ENCODE measurements at places on chromosomes 6 and 20.
A peak's percentile ranks its signal among the peaks of the same experiment; 100 is the strongest.

- DNase-seq, result no peak
These were observed 114.0 kb downstream of the VEGFA start for GRCh38 chr6:43883847-43884651.

DNA sequence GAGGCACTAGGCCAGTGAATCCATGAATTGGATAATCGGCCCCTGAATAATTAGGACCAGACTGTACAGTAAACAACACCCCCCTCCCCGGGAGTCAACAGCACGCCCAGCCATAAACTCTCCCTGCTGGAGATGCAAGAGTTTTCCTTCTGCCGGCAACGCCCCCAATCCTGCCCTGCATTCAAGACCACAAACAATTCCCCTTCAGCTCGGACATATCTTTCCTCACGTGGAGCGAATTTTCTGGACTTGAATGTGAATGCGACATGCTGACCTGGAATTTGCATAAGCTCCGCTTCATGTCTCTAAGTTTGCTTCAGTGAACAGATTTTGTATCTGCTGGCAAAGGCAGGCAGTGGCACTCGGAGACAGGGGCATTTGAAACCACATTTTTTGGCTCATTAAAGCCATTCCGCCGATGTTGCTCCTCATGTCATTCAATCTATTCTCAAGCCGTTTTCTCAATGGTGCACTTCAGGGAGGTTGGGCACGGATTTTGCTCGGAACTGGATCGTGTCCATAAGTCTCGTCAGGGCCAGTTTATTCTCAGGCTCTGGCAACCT lies 38.0 kb upstream of the GMPR start:
- no peak for DNase-seq

DNA sequence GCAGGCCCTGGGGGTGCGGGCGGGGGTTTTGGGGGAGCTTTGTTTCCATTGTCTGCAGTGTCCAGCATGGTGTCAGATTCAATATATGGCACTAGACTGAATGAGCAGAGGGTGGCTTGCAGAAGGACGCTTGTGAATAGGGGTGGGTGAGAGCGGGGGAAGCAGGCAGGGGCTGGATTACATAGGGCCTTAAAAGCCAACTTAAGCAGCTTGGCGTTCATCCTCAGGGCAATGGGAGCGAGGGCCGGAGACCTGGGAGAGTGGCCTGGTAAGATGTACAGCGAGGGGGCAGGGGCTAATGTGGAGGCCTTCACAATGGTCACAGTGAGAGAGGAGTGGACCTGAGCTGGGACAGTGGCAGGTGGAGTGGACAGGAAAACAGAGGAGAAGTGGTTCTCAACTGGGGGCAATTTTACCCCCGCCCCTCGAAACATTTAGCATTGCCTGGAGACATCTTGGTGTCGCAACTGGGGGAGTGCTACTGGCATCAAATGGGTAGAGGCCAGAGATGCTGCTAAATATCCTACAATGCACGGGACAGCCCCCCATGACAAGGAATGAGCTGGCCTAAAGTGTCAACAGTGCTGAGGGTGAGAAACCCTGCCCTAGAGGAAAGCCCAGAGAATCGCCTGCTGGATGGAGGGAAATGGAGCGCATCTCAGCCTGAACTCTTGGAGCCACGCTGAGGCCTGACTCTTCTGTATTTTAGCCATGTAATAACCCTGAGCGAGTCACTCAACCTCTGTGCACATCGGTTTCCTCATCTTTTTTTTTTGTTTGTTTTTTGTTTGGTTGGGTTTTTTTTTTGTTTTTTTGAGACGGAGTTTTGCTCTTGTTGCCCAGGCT lies 15.1 kb upstream of the BAK1 start:
- DNase-seq, result no peak

DNA sequence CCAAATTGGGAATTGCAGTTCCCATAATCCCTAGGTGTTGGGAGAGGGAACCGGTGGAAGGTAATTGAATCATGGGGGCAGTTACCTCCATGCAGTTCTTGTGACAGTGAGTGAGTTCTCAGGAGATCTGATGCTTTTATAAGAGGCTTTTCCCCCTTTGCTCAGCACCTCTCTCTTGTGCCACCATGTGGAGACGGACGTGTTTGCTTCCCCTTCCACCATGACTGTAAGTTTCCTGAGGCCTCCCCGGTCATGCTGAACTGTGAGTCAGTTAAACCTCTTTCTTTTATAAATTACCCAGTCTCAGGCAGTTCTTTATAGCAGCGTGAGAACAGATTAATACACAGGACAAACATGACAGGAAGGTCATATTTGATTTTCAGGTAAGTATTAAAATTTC lies 25.3 kb upstream of the HECA start:
- DNase-seq, result peak; percentile 46

GRCh38 chr20:43011491-43011890 lies 178.2 kb downstream of the PTPRT start:
- DNase-seq, result no peak
